NCI-H460 (cell line): ENCODE measurements at places on chromosomes 1 and 21. TPM values are rescaled to one million over a fixed set of nuclear protein-coding genes. Genes with fewer than 3 reads are reported as not detected.

Gene CATSPERE
- total RNA-seq, result 0.09 TPM in 1 of 2 replicates, not detected in the other

Gene OPRD1
- total RNA-seq, result not detected in 2 replicates

Gene CYP4A22
- total RNA-seq, result not detected in 2 replicates

Gene CLCA1
- not detected in 2 replicates for total RNA-seq

Gene FMO5
- total RNA-seq, result 0.07 TPM in 1 of 2 replicates, not detected in the other

Gene ANGPTL3
- total RNA-seq, result not detected in 2 replicates

Gene SLC9C2
- total RNA-seq, result not detected in 2 replicates

Gene CFHR2
- total RNA-seq, result not detected in 2 replicates

Gene HTR1D
- 3.6 and 3.7 TPM in 2 replicates for total RNA-seq

Gene GCSAML
- total RNA-seq, result not detected in 2 replicates

DNA sequence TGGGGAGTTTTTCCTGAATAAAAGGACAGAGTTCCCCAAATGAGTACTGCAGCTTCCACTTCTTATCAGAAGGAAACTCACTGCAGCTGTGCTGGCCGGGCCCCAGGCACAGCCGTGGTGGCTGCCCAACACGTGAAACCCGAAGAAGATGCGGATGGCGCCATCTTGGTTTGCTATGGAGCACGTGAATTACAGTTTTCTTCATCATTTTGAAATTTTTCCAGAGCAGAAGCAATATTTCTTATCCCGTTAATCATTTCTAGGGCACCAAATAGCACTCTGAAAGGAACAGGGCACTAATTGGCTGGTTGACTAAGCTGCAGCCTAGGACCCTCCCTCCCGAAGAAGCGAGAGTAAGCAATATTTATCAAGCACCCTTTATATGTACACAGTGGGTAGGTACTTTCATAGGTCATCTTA, 63.2 kb upstream of the EPS8L3 start:
- DNase-seq, result no peak

DNA sequence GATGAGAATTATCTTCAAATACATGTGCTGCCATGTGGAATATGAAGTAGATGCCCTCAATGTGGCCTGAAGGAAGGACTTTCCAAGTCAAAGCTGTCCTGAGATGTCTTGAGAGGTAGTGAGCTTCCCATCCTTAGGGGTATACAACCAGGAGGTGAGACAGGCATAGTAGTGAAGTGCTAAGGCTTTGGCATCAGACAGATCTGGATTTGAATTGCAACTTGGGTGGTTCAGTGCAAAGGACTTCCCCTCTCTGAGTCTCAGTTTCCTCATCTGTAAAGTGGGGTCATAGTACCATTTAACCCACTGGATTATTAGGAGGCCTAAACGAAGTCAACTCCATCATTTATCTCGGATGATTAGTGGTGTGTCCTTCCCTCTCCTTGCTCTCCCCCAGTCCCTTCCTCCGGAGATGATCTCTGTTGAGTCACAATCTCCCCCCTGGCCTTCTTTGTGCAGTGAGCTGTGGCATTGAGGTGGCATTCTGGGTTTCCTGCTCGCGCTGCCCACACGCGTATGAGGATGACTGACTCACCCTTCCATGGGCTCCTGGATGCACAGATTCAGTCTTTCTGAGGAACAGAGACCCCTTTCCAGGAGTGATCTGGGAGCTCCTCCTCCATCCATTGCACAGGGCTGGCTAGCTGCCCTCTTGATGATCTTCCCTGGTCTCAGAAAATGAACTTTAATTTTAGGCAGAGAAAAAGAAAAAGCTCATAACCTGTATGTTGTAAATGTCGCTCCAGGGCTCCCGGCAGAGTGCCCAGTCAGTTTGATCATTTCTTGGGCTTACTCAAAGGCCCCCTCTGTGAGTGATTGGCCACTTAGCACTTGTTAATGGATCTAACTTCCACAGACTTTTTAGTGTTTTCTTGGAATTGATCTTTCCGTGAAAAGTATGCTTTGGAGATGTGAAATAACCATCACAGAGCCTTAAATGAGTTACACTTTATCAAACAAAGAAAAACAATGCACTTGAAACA, 354.6 kb downstream of the PTPRU start:
- no peak for DNase-seq

DNA sequence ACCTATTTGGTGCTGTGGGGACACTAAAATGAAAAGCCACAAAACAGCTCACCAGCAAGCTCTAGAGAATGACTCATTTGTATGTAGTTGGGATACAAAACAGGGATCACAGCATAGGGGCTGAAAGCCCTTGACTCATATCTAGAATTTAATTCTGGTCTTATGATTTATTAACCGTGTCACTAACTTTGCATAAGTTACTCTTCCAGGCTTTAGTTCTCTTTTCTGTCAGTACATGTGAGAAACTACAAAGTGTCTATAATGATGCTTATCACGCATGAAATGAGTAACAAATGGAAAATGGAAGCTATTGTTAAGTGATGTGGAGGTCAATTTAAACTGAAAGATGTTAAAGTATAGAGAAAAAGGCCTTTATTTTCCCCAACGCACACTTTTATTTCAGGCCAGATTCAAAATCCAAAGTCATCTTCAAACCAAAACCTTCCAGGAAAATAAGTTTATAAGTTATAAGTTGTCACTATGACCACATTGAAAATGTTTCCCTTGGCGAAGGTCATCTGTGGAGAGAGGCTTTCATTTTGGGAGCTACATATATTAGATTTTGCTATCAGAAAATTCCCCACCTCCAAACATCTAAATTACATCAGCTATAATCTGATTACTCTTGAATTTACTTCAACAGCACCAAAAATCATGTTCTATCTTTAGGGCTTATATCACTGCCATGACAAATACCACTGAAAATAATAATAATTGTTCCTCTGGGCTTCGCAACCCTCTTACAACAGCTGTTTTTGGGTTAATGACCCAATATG, 430.5 kb downstream of the MRPL39 start:
- no peak for DNase-seq

GRCh38 chr21:40714536-40714935, 132.4 kb downstream of the DSCAM start:
- no peak for DNase-seq

GRCh38 chr1:61042466-61043009, 39.8 kb upstream of the NFIA start:
- no peak for DNase-seq

DNA sequence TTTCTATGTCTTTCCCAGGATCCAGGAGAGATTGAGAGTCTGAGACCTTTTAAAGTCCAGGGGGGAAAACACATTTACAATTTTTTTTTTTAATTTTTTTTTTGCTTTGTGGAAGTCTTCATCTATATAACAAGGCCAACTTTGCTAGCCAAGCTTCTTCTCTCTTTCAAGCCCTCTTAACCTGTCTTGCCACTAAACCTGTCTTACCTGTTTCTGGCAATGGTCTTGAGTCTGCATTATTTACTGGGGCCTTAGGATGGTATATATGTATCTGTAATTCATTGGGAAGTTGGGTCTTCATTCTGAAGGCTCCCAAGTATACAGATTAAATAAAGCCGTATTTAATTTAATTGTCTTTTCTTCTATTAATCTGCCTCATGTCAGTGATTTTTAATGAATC, 750.9 kb upstream of the B3GALT2 start:
- no peak for DNase-seq

GRCh38 chr1:246004301-246004700, 502.8 kb downstream of the SMYD3 start:
- no peak for DNase-seq

- no peak for DNase-seq
Measured at GRCh38 chr1:195202241-195202640, 1406.0 kb downstream of the KCNT2 start.

- no peak for DNase-seq
Measured at GRCh38 chr1:218775501-218776021, 398.1 kb upstream of the LYPLAL1 start.

GRCh38 chr1:47524272-47524671, 86.4 kb downstream of the FOXD2 start:
- no peak for DNase-seq

DNA sequence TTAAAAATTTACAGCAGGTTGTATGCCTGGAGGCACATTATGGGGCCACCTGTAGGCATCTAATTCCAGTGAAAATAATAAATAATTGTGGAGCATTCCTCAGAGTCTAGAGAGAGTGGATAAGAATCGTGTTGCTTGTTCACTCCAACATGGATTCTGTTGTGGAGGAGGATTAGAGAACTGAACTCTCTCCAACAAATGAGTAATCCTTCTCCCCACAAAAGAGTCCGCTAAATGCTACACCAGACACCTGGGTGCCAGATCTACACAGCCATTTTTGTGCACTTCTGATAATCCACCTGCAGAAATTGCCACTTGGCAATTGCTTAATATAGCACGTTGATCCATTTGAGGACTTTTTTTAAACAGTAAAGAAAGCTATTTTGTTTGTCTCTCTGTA, 113.7 kb upstream of the DPYD start:
- no peak for DNase-seq

- DNase-seq, result no peak
Measured at GRCh38 chr1:151855933-151856332, 2.4 kb upstream of the THEM5 start.

DNA sequence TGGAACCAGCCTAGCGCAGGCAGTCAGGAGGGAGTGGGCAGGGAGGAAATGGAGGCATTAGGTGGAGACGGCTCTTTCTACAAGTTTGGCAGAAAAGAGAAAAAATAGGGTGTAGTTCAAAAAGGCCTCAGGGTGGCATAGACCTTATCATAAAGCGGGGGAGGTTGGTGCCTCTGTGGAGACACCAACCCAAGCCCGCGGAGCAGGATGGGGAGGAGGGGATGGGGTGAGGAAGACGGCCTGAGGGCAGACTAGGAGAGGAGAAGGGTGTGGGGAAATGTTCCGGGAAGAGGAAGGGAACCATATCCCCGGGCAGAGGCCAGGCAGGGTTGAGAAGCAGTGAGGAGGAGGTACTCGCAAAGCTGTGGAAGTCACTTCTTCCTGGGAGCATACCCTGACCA, 17.4 kb upstream of the SHE start:
- no peak for DNase-seq

DNA sequence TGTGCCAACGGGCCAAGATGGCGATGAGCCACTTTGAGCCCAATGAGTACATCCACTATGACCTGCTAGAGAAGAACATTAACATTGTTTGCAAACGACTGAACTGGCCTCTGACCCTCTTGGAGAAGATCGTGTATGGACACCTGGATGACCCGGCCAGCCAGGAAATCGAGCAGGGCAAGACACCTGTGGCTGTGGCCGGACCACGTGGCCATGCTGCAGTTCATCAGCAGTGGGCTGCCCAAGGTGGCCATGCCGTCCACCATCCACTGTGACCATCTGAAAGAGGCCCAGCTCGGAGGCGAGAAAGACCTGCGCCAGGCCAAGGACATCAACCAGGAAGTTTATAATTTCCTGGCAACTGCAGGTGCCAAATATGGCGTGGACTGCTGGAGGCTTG, 32.2 kb upstream of the GPR137B start:
- DNase-seq, result no peak

DNA sequence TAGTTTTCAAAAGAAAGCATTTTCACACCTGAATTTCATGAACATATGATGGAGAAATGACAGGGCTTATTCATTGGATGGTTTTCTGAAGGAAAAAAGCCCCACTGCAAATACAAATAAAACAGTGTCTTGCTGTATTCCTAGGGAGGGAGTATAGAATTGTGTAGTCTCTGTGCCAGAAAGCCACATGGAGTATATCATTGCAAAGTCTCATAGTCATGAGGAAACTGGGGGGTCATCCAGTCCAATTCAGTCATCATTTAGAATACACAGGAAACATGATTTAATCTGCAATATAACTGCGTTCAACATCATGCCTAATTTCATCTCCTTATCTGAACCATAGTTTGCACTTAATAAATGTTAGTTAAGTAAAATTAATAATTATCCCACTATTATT, 222.3 kb downstream of the NTNG1 start:
- no peak for DNase-seq

DNA sequence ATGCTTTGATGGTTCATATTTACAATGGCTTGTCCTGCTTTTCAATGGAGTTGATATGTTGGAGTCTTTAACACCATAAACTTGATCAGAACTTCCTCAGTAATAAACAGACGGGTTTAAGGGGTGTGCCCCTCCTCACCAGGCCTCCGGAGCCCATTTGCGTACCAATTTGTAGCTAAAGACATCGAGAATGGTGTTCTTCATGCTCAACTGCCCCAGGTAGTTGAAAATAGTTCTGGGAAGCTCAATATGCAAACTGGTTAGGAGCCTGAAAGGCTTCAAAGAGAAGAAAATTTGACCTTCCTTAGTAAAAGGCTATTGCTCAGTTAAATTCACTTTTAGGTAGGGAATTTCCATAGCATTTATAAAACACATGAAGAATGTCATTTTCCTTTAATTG, 68.1 kb upstream of the RRP15 start:
- no peak for DNase-seq

GRCh38 chr1:37901191-37901892, 42.0 kb upstream of the MTF1 start:
- no peak for DNase-seq

DNA sequence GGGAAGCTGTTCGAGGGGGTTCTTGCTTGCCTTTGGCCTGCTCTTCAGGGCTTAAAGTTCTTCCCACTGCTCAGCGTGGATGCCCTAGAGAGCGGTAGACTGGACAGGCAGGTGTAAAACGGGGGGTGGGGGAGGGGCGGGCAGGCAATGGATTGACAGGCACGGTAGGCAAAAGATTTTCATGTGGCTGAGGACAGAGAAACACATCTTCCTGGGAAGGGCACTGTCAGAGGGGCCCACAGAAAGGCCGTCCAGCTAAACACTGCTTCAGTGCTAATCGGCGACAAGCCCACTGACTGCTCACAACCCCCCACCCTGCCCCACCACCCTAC, 412 bp downstream of the ABCA4 start:
- no peak for DNase-seq

DNA sequence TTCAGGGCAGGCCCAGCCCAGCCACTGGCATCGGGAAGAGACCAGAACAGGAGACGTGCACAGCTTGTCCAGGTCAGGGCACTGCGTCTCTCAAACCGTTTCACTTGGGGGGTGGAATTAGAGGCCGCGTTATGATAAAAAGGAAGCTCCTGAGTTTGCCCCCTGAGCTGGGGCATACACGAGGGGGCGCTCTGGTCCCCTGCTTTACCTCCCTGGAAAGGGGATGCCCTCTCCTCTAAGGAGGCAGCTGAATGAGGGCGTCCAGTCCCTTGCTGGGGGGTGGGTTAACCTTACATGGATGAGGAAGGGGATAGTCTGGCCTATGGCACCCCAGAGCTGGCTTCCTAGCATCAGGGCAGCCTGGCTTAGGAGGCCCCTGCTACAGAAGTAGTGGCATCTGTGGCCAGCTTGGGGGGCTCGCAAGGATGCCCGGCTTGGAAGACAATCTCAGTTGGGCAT, 2.3 kb downstream of the MYOG start:
- DNase-seq, result no peak

GRCh38 chr1:125065821-125066180, 3881.0 kb downstream of the SRGAP2C start:
- DNase-seq, result no peak
